ENCODE measurements at places on chromosomes 13 and 19. TPM values are rescaled to one million over a fixed set of nuclear protein-coding genes. Genes with fewer than 3 reads are reported as not detected.

The PRTN3 gene
- total RNA-seq, result not detected

The PTPRH gene
- 4.4 TPM for total RNA-seq

The ALOX5AP gene
- total RNA-seq, result 33.6 TPM

The UGGT2 gene
- 33.4 TPM for total RNA-seq

The TNFSF9 gene
- 7.9 TPM for total RNA-seq

The ATP1A3 gene
- total RNA-seq, result 4.7 TPM

The TNFAIP8L1 gene
- total RNA-seq, result 13.0 TPM

DNA sequence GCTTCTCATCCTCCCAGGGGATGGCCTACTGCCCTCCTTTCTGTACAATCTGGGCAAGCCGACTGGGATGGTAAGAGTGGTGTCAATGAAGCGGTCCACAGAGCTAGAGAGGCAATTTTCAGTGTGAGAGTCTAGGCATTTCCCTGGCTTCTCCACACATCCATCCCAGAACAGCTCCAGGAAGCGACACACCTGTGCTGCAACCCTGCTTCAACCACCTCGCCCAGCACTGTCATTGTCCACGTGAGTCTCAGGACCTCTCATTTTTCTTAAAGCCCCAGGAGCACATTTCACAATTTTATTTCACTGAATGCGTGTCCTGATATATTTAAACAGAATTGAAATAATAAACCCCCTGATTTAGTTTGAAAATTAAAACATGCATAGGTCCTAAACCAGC lies 15.5 kb upstream of the UBL3 start:
- no peak overlapping the region for H3K4me3 ChIP-seq
- no peaks in the 10 kb centered on the region for H3K4me1 ChIP-seq
- no peak for DNase-seq

GRCh38 chr19:47247308-47247990 lies 8.9 kb upstream of the CCDC9 start:
- no peak for DNase-seq
- peaks cover 26% of the 10 kb centered on the region for H3K4me1 ChIP-seq
- H3K27ac ChIP-seq, result no peak overlapping the region
- no peaks in the 10 kb centered on the region for H3K27me3 ChIP-seq
- H3K4me3 ChIP-seq, result no peak overlapping the region

GRCh38 chr13:85191996-85192718 lies 607.1 kb downstream of the SLITRK6 start:
- H3K4me3 ChIP-seq, result no peak overlapping the region
- no peaks in the 10 kb centered on the region for H3K36me3 ChIP-seq
- H3K27ac ChIP-seq, result no peak overlapping the region
- no peak for DNase-seq
- H3K4me1 ChIP-seq, result no peaks in the 10 kb centered on the region
- no peaks in the 10 kb centered on the region for H3K27me3 ChIP-seq

DNA sequence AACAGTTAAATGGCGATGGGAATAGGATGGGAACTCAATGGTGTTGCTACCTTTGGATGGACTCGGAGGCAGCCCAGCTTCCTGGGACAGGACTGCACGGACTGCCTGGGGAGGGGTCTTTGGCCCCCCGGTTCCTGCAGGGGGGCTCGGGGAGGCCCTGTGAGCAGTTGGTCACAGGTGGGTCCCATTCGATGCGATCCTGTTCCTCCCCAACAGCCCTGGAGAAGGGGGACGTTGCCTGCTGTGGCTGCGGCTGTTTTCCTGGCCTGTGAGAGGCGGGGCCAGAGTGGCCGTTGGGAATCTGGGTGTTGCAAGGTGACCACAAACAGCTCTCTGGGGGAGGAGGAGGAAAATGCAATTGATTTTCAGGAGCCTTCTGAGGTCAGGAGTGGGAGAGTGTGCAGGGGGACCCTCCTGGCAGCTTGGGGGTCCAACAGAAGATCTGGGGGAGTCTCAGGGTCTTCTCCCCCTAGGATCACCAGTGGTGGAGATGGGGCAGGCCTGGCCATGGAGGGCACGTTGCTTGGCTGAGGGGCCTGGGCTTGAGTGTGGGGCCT lies 1.9 kb upstream of the PLPPR3 start:
- H3K36me3 ChIP-seq, result no peaks in the 10 kb centered on the region
- no peak overlapping the region for H3K27ac ChIP-seq
- DNase-seq, result no peak
- peaks cover 19% of the 10 kb centered on the region for H3K27me3 ChIP-seq
- no peak overlapping the region for H3K4me3 ChIP-seq

GRCh38 chr13:91158017-91158395 lies 189.5 kb upstream of the MIR17HG start:
- H3K4me1 ChIP-seq, result no peaks in the 10 kb centered on the region
- H3K27ac ChIP-seq, result no peak overlapping the region
- no peak for DNase-seq
- no peaks in the 10 kb centered on the region for H3K36me3 ChIP-seq
- H3K27me3 ChIP-seq, result no peaks in the 10 kb centered on the region
- H3K4me3 ChIP-seq, result no peak overlapping the region

DNA sequence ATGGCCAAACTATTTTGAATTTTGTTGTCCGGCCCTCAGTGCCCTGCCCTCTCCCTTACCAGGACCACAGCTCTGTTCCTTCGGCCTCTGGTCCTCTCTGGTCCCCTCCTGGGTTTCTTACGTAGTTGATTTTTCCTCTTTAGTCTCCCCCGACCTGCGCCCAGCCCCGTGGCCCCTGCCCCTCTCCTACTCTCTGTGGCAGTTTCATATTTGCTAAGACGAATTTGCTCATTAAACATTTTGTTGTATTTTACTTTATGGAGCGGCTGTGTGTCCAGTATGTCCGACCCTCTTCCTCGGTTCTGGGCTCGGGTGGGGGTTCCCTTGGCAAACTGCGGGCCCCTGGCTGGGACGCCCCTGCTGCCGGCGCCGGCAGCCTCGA lies 576 bp upstream of the EPN1 start:
- H3K4me1 ChIP-seq, result peaks cover 52% of the 10 kb centered on the region
- H3K27me3 ChIP-seq, result no peaks in the 10 kb centered on the region
- peak overlapping the region; percentile 71 for H3K4me3 ChIP-seq

DNA sequence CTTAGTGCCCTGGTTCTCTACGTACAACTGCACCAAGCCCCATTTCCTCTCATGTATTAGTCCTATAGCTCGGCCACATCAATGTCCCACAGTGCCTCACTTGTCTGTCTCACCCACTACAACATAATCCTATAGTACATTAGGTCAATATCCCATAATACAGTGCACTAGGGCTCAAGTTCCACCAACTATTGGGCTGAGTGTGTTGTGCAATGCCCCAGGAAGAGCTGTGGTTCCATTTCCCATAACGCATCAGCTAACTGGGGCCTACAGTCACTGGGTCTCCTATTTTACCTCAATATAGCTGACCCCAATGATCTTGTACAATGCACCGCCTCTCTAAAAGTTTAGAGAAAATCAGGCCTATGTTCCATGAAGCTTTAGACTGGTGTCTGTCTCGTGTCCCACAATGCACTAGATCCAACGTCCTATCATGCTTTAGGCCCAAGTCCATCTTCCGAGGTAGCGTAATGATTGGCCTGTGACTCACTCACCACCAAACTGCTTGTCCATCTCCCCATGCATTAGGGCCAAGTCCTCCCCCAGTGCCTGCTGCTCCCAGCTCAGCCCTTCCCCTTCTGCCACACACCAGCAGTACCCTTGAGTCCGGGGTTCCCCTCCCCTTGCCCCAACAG lies 21.8 kb downstream of the TSKS start:
- H3K4me3 ChIP-seq, result no peak overlapping the region
- H3K27me3 ChIP-seq, result no peaks in the 10 kb centered on the region

DNA sequence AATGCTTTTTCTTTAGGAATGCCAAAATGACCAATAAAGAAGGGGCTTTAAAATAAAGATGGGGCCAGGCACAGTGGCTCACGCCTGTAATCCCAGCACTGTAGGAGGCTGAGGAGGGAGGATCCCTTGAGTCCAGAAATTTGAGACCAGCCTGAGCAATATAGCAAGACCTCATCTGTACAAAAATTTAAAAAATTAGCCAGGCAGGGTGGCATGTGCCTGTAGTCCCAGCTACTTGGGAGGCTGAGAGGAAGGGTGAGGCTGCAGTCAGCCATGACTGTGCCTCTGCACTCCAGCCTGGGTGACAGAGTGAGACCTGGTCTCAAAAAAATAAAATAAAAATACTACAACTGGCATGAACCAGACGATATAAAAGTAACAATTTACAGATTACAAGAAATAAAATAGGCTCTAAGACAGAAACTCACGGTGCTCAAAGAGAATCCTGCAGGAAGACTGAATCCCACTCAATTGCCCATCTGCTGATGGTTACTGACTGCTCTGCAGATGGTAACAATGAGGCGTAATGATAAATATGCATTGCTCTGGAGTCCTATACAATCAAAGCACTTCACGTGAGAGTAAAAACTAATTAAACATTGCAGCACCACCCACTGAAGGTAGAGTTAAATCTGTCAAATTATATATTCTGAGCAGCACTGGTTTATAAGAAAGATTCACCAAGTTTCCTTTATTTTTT lies 93.2 kb downstream of the LHFPL6 start:
- no peaks in the 10 kb centered on the region for H3K36me3 ChIP-seq
- no peaks in the 10 kb centered on the region for H3K27me3 ChIP-seq
- H3K4me1 ChIP-seq, result peaks cover 11% of the 10 kb centered on the region
- no peak overlapping the region for H3K27ac ChIP-seq
- no peak for DNase-seq

DNA sequence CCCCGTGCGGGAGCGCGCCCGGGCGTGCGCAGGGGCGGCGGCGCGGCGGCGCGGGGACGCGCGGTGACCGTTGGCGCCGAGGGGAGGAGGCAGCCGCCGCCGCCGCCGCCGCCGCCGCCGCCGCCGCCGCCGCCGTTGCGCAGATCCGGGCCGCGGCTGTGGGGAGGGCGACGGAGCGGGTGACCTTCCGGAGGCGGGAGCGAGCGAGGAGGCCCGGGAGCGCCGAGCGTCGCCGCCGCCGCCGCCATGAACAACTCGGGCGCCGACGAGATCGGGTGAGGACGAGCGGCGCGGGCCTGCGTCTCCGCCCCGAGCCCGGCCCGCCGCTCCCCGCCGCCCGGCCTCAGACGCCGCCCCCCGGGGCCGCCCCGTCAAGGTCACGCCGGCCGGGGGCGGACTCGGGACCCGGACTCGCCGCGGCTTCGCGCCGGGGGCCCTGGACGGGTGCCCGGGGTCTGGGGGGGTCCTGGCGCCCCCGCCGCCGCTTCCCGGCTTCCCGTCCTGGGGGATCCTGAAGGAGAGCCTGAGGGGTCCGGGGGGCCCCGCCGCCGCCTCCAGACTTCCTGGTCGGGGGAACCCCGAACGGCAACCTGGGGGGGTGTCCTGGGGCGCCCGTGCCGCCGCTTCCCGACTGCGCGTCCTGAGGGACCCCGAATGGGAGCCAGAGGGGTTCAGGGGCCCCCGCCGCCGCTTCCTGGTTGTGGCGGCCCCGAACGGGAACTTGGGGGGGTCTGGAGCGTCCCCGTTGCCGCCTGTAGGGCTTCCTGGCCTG lies at the start of gene DAZAP1:
Gene DAZAP1, plus strand, starts transcription at position 59 of the 772 bp plus-strand sequence. Its CDS starts 188 bp downstream, at position 247.
- peak within 1 kb of the TSS; percentile 90 for H3K4me3 ChIP-seq
- no peak for DNase-seq
- H3K27me3 ChIP-seq, result no peaks in the 10 kb centered on the region
- H3K36me3 ChIP-seq, result no peaks in the 10 kb centered on the region

- no peak overlapping the region for H3K4me3 ChIP-seq
- peaks cover 6% of the 10 kb centered on the region for H3K4me1 ChIP-seq
- no peaks in the 10 kb centered on the region for H3K36me3 ChIP-seq
- H3K27ac ChIP-seq, result no peak overlapping the region
These were observed 10.0 kb downstream of the KCNC3 start for GRCh38 chr19:50319156-50319555.

DNA sequence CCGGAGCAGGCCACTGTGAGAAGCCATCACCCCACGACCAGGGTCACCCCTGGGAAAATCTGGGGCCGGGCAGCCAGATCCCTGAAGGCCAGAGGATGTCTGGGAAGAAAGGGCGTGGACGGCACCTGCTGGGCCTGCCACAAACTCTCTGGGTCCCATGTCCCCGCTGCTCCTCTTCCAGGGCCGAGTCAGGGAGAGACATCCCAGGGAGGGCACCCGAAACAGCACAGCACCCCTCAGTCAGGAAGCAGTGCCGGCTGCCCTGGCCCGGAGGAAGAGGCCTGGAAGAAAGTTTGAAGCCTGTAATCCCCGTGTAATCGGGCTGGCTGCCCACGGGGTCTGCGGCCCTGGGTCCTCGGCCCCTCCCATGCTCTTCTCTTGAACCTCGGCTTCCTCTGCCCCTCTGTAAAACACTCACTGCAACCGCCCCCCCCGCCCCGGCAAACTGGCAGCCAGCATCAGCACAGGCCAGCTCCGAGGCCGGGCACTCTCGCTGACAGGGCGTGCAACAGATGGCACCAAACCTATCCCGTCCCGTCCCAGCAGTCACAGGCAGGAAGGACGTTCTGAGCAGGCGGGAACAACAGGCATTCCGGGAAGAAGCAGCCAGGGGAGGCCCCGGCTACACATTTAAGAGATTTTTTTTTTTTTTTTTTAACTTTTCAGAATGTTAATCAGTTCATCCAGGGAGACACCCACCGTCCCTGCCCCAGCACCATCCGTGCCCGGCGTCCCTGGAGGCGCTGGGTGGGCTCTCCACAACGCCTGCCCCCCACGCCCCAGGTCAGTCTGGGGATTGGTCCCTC lies 1.5 kb downstream of the SBNO2 start:
- no peaks in the 10 kb centered on the region for H3K36me3 ChIP-seq
- DNase-seq, result no peak
- H3K4me1 ChIP-seq, result peaks cover 74% of the 10 kb centered on the region
- H3K27ac ChIP-seq, result peak overlapping the region; percentile 95
- H3K27me3 ChIP-seq, result no peaks in the 10 kb centered on the region
- peak overlapping the region; percentile 57 for H3K4me3 ChIP-seq

GRCh38 chr19:1882786-1883692 lies 2.3 kb downstream of the ABHD17A start:
- peaks cover 51% of the 10 kb centered on the region for H3K4me1 ChIP-seq
- no peaks in the 10 kb centered on the region for H3K36me3 ChIP-seq
- peak overlapping the region; percentile 86 for H3K27ac ChIP-seq
- peak overlapping the region; percentile 96 for H3K4me3 ChIP-seq

- H3K4me1 ChIP-seq, result no peaks in the 10 kb centered on the region
- no peaks in the 10 kb centered on the region for H3K27me3 ChIP-seq
- H3K4me3 ChIP-seq, result no peak overlapping the region
These were observed 10.0 kb downstream of the MEGF8 start for GRCh38 chr19:42335374-42335936.

GRCh38 chr13:98462241-98462882 lies 114.5 kb downstream of the STK24 start:
- peaks cover 46% of the 10 kb centered on the region for H3K4me1 ChIP-seq
- H3K27ac ChIP-seq, result peak overlapping the region; percentile 45
- H3K4me3 ChIP-seq, result no peak overlapping the region
- DNase-seq, result no peak
- H3K36me3 ChIP-seq, result no peaks in the 10 kb centered on the region
- H3K27me3 ChIP-seq, result no peaks in the 10 kb centered on the region

DNA sequence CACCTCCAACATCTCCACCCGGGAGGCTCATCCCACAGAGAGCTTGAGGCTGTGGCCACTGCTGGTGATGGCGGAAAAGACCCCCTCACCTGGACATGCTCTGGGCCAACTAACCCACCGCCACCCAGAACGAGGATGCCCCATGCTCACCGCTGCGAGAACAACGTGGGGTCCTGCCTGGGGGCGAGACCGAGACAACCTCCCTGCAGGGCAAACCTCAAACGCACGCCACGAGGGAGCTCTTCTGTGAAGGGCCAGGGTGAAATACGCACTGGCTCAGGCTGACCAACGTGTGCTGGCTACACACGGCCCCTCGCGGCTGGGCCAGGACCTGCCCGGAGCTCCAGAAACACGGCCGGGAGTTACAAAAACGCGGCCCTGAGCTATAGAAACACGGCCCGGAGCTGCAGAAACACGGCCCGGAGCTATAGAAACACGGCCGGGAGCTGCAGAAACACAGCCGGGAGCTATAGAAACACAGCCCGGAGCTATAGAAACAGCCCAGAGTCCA lies 19.0 kb upstream of the PLPP2 start:
- H3K36me3 ChIP-seq, result peaks cover 4% of the 10 kb centered on the region
- H3K4me3 ChIP-seq, result peak overlapping the region; percentile 28
- H3K4me1 ChIP-seq, result no peaks in the 10 kb centered on the region
